ENCODE measurements at places on chromosomes 13 and 19. TPM values are rescaled to one million over a fixed set of nuclear protein-coding genes. Genes with fewer than 3 reads are reported as not detected.

EDDM13 gene
- not detected for total RNA-seq

ACP7 gene
- total RNA-seq = not detected

FTL gene
- 4,020 TPM for total RNA-seq

- H3K4me3 ChIP-seq = no peak overlapping the region
- no peaks in the 10 kb centered on the region for H3K36me3 ChIP-seq
- no peak for DNase-seq
- H3K27ac ChIP-seq = no peak overlapping the region
Measured at GRCh38 chr13:70849222-70849621, 741.0 kb upstream of the KLHL1 start.

GRCh38 chr13:51155776-51156515 lies 44.9 kb upstream of the C13orf42 start:
- peaks cover 12% of the 10 kb centered on the region for H3K27me3 ChIP-seq
- no peak overlapping the region for H3K27ac ChIP-seq
- DNase-seq = no peak

DNA sequence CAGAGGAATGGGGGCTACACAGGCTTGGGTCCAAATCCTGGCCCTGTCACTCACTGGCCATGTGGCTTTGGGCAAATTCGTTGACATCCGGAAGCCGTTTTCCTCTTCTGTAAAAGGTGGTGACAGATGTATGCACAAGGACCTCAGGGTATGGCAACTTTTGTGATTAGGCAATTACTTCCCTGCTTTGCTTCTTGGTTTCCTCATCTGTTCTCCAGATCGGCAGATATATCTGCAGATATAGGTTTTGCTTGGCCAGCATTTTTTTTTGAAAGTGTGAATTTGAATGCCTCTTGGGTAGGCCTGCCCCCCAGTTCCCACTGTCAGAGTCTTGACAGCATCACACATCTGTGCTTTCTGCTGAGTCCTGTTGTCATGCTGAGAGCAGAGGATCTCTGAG lies 17.7 kb downstream of the TMEM272 start:
- H3K27ac ChIP-seq = no peak overlapping the region
- no peaks in the 10 kb centered on the region for H3K36me3 ChIP-seq
- peaks cover 29% of the 10 kb centered on the region for H3K27me3 ChIP-seq
- no peak for DNase-seq
- no peak overlapping the region for H3K4me3 ChIP-seq

- peaks cover 5% of the 10 kb centered on the region for H3K36me3 ChIP-seq
- DNase-seq = no peak
- peaks cover 1% of the 10 kb centered on the region for H3K4me1 ChIP-seq
- H3K4me3 ChIP-seq = no peak overlapping the region
Measured at GRCh38 chr13:98365302-98365701, 188.2 kb upstream of the RNF113B start.

DNA sequence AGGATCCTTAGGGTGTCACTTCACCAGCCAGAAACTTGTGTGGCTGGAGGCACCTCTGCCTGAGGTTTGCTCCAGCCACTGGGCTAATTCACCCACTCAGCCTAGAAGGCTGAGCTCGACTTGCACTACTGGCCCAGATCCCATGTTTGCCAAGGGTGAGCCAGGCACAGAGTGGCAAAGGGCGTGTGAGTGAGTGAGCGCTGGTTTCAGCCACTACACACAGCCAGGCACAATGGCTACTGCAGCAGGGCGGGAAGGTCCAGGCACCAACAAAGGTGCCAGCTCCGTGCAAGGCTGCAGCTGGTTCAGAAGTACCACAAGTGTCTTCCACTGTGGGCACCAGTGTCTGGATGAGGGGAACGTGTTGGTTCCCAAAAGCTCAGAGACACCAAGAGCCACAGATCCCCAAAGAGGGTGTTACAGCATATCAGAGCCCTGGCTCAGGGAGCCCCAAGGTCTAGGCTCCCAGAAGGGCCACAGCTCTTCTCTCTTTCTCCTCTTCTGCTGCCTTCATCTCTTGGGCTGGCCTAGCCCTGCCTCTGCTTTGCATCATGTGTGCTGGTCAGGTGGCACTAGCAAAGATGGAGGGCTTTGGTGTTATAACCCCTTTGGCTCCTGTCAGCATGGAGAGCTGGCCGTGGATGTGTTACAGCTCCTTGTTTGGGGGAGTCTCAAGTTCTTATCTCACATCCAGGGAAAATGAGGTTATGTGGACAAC lies 736.3 kb upstream of the KLHL1 start:
- H3K4me3 ChIP-seq = no peak overlapping the region
- no peaks in the 10 kb centered on the region for H3K36me3 ChIP-seq
- no peak for DNase-seq
- no peaks in the 10 kb centered on the region for H3K4me1 ChIP-seq
- no peak overlapping the region for H3K27ac ChIP-seq

GRCh38 chr13:98482476-98483444 lies 94.1 kb downstream of the STK24 start:
- H3K4me1 ChIP-seq = peaks cover 76% of the 10 kb centered on the region
- H3K27ac ChIP-seq = peak overlapping the region; percentile 95
- H3K4me3 ChIP-seq = no peak overlapping the region
- peak; percentile 67 for DNase-seq
- H3K36me3 ChIP-seq = no peaks in the 10 kb centered on the region
